Caki2 (cell line): ENCODE measurements at places on chromosomes 5 and 9. TPM values are rescaled to one million over a fixed set of nuclear protein-coding genes. Genes with fewer than 3 reads are reported as not detected.

GRCh38 chr9:12717907-12718306 is 24.7 kb downstream of the TYRP1 start:
- DNase-seq, result no peak

PRDM9 gene
- not detected in 2 replicates for total RNA-seq

DNA sequence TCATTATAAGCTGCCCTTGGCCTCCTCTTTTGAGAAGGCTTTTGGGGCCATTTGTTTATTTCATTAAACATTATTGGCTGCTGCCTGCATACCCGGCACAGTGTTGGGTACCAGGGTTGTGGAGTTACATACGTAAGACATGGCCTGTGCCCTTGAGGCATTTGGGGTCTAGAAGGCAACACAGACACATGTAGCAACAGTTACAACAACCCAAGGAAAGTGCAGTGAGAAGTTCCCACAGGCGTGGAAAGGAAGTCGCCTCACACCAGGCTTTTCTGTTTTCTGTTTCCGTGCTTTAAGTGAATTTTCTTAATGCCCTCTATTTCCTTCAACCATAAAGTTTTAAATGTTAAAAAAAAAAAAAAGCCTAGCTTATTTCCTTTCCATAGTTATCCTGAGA is 47.4 kb downstream of the GALNT10 start:
- no peak for DNase-seq

- no peak for DNase-seq
Observed at GRCh38 chr9:19771446-19771845, 17.4 kb downstream of the SLC24A2 start.

NUTM2G gene
- total RNA-seq, result not detected in 2 replicates

DNA sequence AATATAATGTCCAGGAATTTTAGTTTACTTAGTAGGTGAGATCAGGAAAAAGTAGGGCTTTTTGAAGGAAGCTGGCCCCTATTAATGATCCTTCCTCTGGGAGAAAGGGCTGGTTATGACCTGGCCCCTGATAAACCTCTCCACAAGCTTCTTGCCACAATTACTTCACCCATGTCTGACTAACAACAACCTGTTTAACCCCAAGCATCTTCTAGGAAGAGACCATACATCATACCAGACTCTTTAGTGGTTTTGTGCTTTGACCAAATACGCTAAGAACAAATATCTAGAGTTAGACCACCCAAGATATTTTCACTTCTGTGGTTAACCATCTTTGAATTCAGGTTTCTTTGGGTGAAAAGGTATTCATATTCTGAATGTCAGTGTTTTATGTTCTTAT is 174.0 kb upstream of the SLC27A6 start:
- DNase-seq, result no peak

CD72 gene
- 0.12 and 0.68 TPM in 2 replicates for total RNA-seq

GRCh38 chr9:70135176-70135575 is 91.5 kb downstream of the MAMDC2 start:
- no peak for DNase-seq

GRCh38 chr9:20562051-20562450 is 60.2 kb downstream of the MLLT3 start:
- no peak for DNase-seq

GRCh38 chr9:130173666-130173983 is 1.4 kb downstream of the NCS1 start:
- DNase-seq, result no peak

DNA sequence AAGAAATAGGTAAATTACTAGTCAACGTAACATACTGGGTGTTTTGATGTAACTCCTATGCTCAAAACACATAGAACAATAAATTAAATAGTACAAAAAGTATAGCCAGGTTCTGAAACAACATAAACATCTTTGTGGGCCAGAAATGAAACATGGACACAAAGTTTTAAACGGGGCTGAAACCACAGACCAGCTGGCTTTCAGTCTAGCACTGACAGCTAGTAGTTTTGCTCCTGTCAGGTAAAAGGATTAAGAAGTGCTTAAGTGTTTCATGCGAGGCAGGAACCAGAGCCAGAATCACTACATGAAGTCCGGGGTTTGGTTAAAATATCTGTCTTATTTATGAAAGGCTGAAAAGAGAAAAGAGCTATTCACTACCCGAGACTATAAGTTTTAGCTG is 19.5 kb downstream of the DCAF10 start:
- no peak for DNase-seq

GRCh38 chr9:134264169-134264568 is 62.1 kb upstream of the RXRA start:
- DNase-seq, result no peak

DNA sequence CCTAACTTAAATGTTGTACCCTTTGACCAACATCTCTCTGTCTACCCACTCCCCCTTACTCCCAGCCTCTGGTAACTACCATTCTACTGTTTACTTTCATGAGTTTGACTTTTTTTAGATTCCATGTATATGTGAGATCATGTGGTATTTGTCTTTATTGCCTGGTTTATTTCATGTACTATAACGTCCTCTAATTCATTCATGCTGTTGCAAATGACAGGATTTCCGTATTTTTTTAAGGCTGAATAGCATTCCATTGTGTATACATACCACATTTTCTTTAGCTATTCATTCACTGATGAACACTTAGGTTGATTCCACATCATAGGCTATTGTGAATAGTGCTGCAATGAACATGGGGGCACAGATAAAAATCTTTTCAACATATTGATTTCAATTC is 11.8 kb upstream of the NDUFB6 start:
- DNase-seq, result no peak
